ENCODE measurements at places on chromosomes 2 and 18.
A peak's percentile ranks its signal among the peaks of the same experiment; 100 is the strongest.

- DNase-seq, result no peak
Observed at GRCh38 chr2:135532581-135532980, 1.3 kb downstream of the R3HDM1 start.

- no peak for DNase-seq
Observed at GRCh38 chr18:7105943-7106342, 11.7 kb downstream of the LAMA1 start.

- DNase-seq, result no peak
Observed at GRCh38 chr2:75549401-75550253, 11.1 kb downstream of the EVA1A start.

GRCh38 chr18:48408111-48408726 is 964 bp downstream of the ZBTB7C start:
- peak; percentile 34 for DNase-seq

DNA sequence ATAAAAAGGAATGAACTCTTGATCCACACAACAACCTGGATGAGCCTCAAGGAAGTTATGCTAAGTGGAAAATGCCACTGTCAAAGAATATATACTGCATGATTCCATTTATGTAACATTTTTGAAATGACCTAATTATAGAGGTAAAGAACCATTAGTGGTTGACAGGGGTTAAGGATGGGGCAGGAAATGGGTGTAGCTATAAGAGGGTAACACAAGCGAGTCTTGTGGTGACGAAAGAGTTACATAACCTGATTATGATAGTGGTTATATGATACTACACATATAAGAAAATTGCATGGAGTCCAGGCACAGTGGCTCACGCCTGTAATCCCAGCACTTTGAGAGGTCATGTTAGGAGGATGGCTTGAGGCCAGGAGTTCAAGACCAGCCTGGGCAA is 346.6 kb upstream of the PKDCC start:
- DNase-seq, result peak; percentile 9

DNA sequence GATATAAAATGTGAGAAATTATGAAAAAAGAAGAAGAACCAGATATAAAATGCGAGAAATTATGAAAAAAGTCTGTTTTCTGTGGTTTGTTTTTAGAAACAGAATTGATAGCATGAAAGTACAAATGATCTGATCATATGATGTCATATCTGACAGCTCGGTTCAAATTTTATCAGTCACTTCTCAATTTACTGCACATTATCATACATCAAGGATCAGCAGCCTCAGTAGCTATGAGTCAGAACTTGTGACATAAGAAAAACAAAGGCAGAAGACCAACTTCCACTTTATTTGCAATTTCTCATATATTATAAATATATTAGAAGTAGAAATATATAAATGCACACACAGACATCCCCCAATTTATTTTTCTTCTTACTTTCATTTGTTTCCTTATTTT is 634.0 kb downstream of the LRP1B start:
- DNase-seq, result peak; percentile 1

GRCh38 chr2:191637182-191638078 is 40.5 kb upstream of the NABP1 start:
- DNase-seq, result peak; percentile 92

Data from epithelial cell of esophagus (primary cell).